Stimulated activated CD4-positive, alpha-beta T cell treated with anti-CD3 and anti-CD28 coated beads, Interleukin-1b, Interleukin-23, amount 100 ng/mL, for 48 hours (primary cell): ENCODE measurements at places on chromosomes 5 and 9.

DNA sequence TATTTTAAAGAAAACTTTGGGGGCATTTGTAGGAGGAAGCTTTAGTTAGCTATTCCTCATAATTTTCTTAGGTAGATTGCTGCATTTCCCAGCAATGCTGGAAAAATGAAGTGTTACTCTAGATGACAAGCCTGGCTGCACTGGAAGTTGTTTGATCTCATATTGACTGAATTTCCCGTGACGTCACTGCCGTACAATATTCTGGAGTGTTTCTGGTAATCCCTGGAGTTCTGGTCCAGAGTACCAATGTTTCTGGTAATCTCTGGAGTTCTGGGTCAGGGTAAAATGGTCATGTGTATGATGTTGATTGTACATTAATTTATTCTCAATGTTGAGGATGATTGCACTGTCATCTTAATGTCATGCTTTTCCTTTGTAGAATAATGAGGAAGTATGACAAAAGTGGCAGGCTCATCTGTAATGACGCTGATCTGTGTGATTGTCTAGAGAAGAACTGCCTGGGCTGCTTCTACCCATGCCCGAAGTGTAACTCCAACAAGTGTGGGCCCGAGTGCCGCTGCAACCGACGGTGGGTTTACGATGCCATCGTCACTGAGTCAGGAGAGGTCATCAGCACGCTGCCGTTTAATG is 26.2 kb downstream of the ARL14EPL start:
- no peak for DNase-seq

- no peak for DNase-seq
These were observed at the start of gene C5orf52 for GRCh38 chr5:157670662-157671591. Gene C5orf52 (plus strand): TSS chr5:157671533. CDS start chr5:157671615, 82 bp downstream.

DNA sequence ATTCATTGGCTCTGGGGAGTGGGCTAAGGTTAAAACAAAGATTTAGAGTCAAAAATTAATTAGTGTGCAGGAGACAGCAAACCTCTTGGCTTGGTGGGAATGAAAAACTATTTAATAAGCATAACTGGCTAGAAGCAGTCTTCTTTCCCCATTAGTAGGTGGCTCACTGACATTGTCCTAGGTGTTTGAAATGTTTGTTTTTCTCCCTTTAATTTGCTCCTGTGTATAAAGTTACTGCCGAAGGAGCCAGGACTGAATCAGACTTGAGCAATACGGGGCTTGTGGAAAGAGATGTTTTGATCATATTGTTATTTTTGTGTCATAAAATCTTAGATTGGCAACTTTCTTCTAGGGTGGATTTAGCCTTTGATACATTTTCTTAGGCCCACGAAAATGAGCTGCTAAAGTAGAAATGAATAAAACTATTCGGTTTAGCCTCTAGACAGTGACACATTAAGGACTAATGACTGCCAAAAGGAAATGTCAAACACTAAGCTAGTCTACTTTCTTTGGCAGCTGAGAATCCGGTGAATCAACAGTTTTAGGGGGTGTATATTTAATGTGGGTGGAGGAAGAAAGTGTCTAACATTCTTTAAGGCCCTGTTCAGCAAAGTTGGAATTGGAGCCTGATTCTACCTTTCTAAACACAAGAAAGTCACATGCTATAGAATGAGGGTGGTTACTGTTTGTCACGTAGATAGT is 30.2 kb downstream of the LRRTM2 start:
- no peak for DNase-seq

DNA sequence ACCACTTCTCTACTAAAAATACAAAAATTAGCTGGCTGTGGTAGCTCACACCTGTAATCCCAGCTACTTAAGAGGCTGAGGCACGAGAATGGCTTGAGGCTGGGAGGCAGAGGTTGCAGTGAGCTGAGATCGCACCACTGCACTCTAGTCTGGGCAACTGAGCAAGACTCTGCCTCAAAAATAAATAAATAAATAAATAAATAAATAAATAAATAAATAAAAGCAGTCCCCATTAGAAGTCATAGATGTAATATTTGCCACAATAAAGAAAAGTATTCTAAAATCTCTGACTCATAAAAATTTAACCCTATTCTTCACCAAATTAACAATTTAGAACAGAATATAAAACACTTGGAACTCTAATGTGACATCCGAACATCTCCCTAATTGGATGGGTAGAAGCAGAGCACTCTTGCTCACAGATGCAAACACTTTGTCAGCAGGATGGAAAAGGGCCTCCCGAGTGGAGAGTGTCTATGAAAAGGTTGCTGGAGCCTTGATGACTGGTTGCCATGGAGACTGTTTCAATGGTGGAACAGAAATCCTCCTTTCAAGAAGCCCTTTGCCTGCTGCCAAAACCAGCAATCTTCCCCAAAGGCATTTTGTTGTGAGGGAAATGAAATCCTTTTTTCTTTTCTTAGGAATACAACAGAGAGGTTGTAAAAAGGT is 38.9 kb upstream of the TRAF1 start:
- DNase-seq = no peak

- no peak for DNase-seq
These were observed 70.8 kb upstream of the RPS23 start for GRCh38 chr5:82348784-82349425.

GRCh38 chr5:169201597-169201996 is 99.3 kb downstream of the SLIT3 start:
- DNase-seq = no peak

- no peak for DNase-seq
These were observed 3.2 kb downstream of the TPM2 start for GRCh38 chr9:35686222-35687203.

- DNase-seq = no peak
These were observed 58.4 kb upstream of the FOXE1 start for GRCh38 chr9:97794666-97795065.

- DNase-seq = no peak
These were observed 31.3 kb downstream of the ISOC1 start for GRCh38 chr5:129125819-129126218.

- no peak for DNase-seq
These were observed 57.3 kb upstream of the C6 start for GRCh38 chr5:41270423-41271251.

DNA sequence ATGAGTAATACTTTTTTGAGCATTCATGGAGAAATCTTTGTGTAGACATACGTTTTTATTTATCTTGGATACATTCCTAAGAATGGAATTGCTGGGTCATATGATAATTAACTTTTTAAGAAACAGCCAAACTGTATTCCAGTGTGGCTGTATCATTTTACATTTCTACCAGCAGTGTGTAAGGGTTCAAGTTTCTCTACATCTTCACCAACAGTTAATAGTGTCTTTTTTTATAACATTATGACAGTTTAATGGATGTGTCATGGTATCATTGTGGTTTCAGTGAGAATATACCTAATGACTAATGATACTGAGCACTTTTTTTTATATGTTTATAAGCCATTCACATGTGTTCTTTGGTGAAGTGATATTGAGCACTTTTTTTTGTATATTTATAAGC is 52.4 kb downstream of the NIPBL start:
- DNase-seq = no peak

DNA sequence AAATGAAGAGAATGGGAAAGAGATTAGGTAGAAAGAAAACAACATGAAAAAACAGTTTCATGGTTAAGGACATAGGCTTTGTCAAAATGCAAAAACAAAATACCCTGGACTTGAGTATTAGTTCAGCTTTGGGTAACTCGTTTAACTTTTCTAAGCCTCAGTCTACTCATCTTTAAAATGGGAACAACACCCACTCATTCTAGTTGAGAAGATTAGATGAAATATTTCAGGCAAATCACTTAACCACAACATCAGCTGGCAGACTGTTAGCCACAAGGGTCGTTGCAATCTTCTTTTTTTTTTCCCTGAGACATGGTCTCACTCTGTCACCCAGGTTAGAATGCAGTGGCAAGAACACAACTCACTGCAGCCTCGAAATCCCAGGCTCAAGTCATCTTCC is 185.6 kb downstream of the DCP2 start:
- no peak for DNase-seq

GRCh38 chr5:171524466-171524865 is 105.0 kb downstream of the FGF18 start:
- no peak for DNase-seq

- DNase-seq = no peak
These were observed 114.6 kb upstream of the CD180 start for GRCh38 chr5:67311208-67311607.

GRCh38 chr5:66931651-66932050 is 264.9 kb downstream of the CD180 start:
- no peak for DNase-seq

DNA sequence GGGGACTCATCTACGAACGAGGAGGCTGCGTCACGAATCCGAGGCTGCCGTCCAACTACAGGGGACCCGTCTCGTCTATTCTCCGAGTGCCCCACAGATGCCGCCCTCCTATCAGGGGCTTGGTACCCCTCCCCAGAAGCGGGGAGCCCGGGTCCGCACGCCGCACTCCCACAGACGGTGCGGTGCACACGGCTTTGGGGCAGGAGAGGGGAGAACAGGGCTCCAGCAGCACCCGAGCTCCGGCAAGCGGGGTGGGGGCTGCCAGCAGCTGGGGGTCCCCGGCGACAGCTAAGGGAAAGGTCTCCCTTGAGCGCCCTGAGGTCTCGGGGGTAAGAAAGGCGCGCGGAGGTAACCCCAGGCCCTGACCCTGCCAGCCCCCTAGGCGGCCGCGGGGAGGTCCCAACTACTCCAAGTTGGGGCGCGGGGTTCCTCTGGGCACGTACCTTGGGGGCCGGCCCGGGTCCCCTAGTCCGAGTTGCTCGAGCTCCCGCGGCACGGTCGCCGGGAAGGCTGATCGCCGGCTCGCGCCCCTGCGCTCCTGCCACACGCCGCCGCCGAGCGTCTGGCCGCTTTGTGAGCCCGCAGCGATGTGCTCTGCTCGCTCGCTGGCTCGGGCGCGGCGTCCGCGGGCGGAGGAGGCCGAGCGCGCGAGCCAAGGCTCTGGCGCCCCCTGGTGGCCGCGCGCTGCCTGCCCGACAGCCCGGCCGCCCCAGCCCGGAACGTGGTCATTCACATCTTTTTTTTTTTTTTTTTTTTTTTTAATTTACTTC is at the start of gene SPOCK1:
Gene SPOCK1 (minus strand): TSS at position 591 of the 770 bp plus-strand sequence.
- DNase-seq = peak; percentile 49

- no peak for DNase-seq
These were observed 24.4 kb upstream of the PPP1R2B start for GRCh38 chr5:156825688-156826087.

DNA sequence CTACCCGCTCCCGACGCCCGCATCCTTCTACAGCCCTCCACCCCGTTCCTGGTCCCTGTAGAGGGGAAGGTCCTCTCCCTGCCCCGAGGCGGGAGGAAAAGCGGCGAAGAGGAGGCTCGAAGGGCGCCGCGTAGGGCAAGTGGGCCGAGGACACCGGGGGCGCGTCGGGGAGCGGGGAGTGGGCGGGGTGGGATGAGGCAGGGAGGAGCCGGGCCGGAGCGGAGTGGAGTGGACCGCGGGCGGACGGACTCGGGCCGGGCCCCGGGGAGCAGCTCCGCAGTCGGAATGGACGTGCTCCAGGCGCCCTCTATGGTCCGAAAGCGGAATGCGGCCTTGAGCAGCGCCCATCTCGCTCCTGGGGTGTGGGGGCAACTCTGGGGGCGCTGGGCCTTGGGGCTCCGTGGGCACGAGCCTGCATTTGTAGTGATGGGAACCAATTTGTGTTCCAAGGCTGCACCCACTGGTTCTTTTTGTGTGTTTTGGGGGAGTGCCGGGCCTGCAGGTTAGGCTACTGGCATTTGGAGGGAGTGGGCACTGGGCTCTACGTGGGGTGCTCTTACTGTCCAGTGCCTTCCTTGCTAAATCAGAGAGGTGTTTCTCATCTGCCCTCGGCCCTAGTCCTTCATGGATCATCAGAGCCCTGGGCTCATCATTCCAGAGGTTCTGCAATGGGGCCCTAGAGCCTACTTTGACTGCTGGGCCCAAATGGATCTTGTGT is 7.3 kb downstream of the IRX1 start:
- DNase-seq = no peak

DNA sequence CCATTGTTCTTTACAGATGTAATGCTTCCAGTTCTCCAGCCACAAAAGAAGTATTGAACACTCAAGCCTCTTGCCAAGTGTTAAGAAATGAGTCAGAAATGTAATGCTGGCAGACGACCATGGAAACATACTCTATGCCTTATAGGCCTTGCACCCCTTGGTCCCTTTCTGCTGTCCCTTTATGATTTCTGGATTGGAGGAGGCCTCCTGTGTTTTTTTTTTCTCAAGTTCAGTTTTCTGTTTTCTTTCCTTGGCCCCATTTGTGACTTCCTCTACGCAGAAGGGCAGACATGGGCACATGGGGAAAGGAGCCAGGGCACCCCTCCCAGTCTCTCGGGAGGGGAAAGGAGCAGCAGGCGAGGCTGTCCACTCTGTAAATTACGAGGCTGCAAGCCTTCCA is 53.4 kb downstream of the SNX18 start:
- no peak for DNase-seq

DNA sequence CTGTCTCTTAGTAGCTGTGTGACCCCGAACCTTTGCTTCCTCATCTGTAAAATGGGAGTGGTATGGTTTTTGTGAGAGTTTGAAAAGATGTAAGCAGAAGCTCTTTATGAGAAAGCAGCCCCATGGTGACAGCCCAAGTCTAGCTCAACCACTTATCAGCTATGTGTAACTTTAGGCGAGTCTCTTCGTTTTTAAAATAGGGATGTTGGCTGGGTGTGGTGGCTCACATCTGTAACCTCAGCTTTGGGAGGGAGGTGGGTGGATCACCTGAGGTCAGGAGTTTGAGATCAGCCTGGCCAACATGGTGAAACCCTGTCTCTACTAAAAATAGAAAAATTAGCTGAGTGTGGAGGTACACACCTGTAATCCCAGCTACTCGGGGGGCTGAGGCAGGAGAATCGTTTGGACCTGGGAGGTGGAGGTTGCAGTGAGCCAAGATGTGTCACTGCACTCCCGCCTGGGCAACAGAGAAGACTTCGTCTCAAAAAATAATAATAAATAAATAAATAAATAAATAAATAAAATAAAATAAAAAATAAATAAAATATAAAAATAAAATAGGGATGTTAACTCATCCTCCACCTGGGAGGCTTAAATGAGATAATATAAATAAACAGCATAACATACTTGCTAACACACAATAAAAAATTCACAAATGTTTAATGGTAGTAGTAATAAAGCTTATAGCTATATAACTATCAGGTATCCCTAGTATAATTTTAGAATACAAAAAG is 71.7 kb downstream of the APBA1 start:
- no peak for DNase-seq

DNA sequence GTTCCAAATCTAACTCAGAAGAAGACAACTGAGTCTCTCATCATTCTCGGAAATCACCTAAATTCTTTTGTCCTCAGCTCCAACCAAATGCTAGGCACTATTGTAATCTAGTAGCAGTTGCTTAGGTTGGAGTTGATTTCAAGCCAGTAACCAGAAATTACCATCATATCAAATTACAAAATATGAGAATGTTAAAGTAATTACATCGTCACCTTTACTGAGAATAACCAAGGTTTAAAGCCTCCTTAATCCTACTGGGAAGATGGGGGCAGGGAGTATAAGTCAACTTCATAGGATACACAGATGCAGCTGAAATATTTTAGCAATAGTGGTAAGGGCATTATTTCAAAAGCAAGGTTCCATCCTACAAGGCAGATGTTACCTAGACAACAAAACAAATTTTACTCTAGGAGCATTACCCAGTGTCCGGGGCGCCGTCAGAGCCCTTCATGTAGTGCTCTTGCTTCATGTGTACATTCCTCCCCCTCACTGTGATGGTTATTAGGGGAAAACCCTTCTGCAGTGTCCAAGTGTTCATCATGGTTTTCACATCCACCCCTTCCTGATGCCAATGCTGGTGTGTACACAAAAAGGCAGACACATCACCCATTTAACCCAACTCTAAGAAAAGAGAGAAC is 19.5 kb downstream of the ERAP1 start:
- no peak for DNase-seq

- no peak for DNase-seq
These were observed 13.0 kb downstream of the SEC61B start for GRCh38 chr9:99235069-99235468.

- no peak for DNase-seq
These were observed 94.1 kb downstream of the APBA1 start for GRCh38 chr9:69578026-69578425.
